ENCODE measurements at places on chromosomes 11 and 22. TPM values are rescaled to one million over a fixed set of nuclear protein-coding genes. Genes with fewer than 3 reads are reported as not detected.

Gene USP2
- 2.2 TPM for total RNA-seq

Gene RASGRP2
- total RNA-seq, result 8.2 TPM

Gene TSGA10IP
- total RNA-seq, result not detected

Gene OR51B2
- total RNA-seq, result not detected

Gene KRTAP5-11
- not detected for total RNA-seq

Gene OR51E2
- not detected for total RNA-seq

Gene CHADL
- total RNA-seq, result 0.21 TPM

Gene KDM4E
- not detected for total RNA-seq

Gene EFCAB6
- 0.29 TPM for total RNA-seq

Gene SCN2B
- total RNA-seq, result not detected

Gene ASCC2
- total RNA-seq, result 55.5 TPM

Gene MN1
- 0.07 TPM for total RNA-seq

Gene MIAT
- total RNA-seq, result 52.3 TPM

Gene CARD10
- total RNA-seq, result 0.12 TPM

Gene MMP10
- not detected for total RNA-seq

Gene CD6
- 271 TPM for total RNA-seq

Gene OR2D2
- not detected for total RNA-seq

Gene TCF20
- 71.6 TPM for total RNA-seq

Gene IL17REL
- 1.1 TPM for total RNA-seq

Gene BTBD10
- total RNA-seq, result 22.3 TPM

Gene OR56A1
- not detected for total RNA-seq

Gene OR6X1
- not detected for total RNA-seq

Gene CDC42BPG
- 0.39 TPM for total RNA-seq

Gene OR5P2
- total RNA-seq, result not detected

Gene CASP12
- total RNA-seq, result not detected

Gene OR8I2
- not detected for total RNA-seq

Gene GGT1
- 39.5 TPM for total RNA-seq

Gene OR10A2
- not detected for total RNA-seq

Gene GAS2L1
- total RNA-seq, result 1.3 TPM

Gene ASPHD2
- 10.0 TPM for total RNA-seq

Data from activated CD4-positive, alpha-beta memory T cell treated with anti-CD3 and anti-CD28 coated beads for 36 hours (primary cell).